Immature natural killer cell (primary cell): ENCODE measurements at places on chromosomes 7 and 10.

- DNase-seq: no peak
These were observed 560.5 kb upstream of the MKI67 start for GRCh38 chr10:128686630-128687278.

GRCh38 chr10:43265799-43266721 lies 805 bp downstream of the RASGEF1A start:
- peak; percentile 32 for DNase-seq

GRCh38 chr10:122632031-122632430 lies 67.6 kb downstream of the C10orf120 start:
- no peak for DNase-seq

- no peak for DNase-seq
These were observed 17.9 kb upstream of the SERPINE1 start for GRCh38 chr7:101108961-101109360.

GRCh38 chr7:82507365-82507975 lies 63.9 kb upstream of the CACNA2D1 start:
- no peak for DNase-seq

- DNase-seq: no peak
These were observed 124.4 kb downstream of the PIP4K2A start for GRCh38 chr10:22589851-22590514.

- peak; percentile 56 for DNase-seq
These were observed 2.1 kb downstream of the GLCCI1 start for GRCh38 chr7:7970531-7971307.

DNA sequence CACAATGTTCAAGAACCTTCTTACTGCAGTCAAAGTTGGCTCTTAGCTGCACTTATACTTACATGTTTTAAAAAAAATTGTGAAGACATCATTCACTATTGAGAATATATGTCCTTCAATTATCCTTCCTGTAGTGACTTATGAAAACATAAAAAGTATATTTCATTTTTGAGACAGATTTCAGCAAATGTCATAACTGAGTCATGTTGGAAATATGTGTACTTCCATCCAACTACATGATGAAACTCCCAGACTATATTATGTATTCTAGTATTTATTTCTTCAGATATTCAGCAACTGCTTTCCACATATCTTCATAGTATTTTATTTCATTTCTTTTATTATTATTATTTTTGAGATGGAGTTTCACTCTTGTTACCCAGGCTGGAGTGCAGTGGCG lies 160.2 kb downstream of the ARHGAP12 start:
- no peak for DNase-seq
